ENCODE measurements at places on chromosomes 1 and 21. TPM values are rescaled to one million over a fixed set of nuclear protein-coding genes. Genes with fewer than 3 reads are reported as not detected.

- no peak for DNase-seq
Observed at GRCh38 chr1:242065813-242066212, 66.9 kb upstream of the MAP1LC3C start.

- peak; percentile 90 for DNase-seq
Observed at GRCh38 chr1:228902781-228903433, 167.6 kb downstream of the RHOU start.

DNA sequence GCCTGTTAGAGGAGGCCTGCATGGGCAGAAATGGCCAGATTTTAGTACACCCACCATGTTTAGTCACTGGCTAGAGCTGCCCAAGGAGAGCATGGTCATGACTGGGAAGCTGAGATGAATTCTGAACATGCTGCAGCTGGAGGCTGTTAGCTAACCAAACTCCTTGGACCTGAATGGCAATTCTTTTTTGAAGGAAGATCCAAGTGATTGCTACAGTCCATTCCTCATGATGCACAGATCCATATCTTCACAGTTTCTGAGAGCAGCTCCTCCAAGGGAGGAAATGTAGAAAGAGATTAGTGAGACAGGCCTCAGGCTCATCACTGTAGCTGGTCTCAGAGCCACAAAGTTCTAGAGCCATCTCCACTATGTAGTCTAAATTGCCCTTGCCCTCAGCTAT, 11.1 kb downstream of the ZFYVE9 start:
- no peak for DNase-seq

DNA sequence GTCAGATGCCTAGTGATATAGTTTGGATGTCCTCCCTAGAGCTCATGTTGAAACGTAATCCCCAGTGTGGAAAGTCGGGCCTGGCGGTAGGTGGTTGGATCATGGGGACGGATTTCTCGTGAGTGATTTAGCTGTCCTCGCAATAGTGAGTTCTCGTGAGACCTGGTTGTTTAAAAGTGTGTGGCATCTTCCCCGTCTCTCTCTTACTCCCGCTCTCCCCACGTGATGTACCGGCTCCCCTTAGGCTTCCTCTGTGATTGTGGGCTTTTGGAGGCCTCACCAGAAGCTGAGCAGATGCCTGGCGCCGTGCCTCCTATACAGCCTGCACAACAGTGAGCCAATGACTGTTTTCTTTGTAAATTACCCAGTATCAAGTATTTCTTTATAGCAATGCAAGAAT, 264.5 kb downstream of the TTLL7 start:
- no peak for DNase-seq

DNA sequence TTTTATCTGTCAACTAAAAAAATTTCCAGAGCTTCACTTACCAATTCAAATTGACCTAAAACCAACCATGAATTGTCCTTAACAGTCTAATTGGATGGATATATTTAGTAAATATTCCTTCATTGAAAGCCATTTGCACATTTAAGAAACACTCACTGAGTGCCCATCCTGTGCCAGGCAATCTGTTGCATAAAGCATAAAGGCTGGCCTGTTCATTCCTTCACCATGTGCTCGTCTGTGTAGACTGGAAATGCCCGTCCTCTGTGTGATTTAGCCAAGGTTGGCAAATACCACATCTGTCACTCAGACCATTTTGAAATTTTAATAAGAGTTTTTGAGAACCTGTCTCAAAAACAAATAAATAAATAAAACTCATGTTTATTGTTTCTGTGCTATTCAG, 57.1 kb downstream of the ZNF684 start:
- DNase-seq = no peak

DNA sequence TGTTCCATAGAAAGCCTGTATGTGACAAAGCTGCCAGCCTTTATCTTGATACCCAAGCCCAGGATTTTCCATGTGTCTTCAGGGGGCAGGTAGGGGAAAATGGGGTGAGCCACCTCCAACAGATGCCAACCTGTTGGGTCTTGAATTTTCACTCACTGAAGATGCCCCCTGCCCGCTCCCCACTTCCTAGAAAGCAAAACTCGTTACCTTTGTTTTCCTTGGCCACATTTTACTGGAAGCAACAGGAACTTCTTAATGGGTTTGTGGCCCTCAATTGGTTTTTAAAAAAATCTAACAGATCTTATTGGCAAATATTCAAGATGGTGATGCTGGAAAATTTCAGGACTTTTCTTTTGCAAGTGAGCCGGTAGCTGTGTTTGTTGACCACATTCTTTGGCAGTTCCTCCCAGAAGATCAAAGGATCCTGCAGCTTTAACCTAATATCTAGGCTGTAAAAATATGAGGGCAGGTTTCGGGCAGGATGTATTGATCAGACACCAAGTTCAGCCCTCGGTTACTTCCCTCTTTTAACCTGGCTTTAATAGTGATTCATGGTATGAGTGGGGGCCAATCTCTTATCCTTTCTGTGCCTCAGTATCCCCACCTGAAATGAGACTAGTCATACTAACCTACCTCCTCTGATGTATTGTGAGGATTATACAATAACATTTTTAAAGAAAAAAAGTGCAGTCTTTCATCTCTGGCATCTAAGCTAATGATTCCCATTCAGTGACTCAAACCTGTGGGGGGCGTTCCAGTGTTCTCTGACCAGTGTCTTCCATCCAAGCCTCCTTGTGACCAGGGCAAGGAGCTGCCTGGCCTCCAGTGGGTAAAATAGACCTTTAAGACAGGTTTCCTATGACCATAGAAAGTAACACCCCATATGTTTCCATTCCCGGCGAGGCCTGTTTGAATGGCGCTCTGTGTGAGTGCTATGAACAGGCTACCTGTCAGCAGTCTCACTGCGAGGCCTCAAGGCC, 21.3 kb upstream of the GNPAT start:
- DNase-seq = no peak

DNA sequence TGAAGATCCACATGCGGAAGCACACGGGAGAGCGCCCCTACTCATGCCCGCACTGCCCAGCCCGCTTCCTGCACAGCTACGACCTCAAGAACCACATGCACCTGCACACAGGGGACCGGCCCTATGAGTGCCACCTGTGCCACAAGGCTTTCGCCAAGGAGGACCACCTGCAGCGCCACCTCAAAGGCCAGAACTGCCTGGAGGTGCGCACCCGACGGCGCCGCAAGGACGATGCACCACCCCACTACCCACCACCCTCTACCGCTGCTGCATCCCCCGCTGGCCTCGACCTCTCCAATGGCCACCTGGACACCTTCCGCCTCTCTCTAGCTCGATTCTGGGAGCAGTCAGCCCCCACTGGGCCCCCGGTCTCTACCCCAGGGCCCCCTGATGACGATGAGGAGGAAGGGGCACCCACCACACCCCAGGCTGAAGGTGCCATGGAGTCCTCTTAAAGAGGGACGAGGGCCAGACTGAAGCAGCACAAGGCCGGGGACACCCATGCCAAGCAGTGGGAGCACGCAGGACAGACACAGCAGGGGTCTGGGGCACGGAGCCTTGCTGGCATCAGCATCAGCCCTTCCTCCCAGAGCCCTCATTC, 13.7 kb downstream of the ZBTB7B start:
- DNase-seq = no peak

DNA sequence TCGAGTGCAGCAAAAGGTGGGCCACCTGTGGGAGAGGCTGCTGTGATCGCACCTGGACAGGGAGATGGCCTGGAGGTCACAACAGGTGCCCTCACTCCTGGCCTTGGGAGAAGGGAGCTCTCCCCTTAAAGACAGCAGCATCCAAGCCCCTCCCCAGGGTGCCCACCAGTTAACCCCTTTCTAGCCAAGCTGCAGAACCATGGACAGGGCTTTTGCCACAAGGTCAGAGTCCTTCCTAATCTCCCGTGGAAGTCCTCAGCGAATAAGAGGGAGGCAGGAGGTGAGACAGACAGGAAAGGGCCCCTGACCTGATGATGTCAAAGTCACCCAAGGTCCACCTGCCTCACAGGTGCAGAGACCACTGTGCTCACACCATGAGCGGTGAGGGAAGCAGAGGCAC, 1.7 kb downstream of the CNTN2 start:
- no peak for DNase-seq

- no peak for DNase-seq
Observed at GRCh38 chr21:25878344-25878743, 143.6 kb downstream of the GABPA start.

DNA sequence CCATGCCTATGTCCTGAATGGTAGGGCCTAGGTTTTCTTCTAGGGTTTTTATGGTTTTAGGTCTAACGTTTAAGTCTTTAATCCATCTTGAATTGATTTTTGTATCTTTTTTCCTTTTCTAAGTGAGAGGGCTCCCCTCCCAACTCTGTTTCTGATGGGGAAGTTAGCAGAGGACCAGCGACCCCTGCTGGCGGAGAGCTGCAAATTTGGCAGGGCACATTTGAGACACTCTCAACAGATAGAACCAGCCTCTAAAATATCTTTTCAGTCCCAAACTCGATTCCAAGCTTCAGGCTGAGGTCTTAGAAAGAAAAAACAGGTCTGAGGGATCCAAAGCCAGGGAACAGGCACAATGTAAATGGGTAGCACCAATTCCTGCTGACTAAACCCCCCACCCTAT, 32.5 kb downstream of the LRRC3 start:
- no peak for DNase-seq

DNA sequence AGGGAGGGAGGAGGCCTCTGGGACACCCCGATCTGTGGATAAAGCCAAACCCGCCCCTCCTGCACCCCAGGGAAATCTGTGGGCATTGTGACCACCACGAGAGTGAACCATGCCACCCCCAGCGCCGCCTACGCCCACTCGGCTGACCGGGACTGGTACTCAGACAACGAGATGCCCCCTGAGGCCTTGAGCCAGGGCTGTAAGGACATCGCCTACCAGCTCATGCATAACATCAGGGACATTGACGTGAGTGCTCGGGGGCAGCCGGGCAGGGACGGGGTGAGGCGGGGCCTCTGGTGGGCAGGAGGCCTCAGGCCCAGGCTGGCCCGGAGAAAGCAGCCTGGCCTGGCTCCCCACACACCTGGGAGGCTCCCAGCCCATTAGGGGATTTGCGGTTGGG, 54.7 kb downstream of the ALPL start:
- DNase-seq = no peak

DNA sequence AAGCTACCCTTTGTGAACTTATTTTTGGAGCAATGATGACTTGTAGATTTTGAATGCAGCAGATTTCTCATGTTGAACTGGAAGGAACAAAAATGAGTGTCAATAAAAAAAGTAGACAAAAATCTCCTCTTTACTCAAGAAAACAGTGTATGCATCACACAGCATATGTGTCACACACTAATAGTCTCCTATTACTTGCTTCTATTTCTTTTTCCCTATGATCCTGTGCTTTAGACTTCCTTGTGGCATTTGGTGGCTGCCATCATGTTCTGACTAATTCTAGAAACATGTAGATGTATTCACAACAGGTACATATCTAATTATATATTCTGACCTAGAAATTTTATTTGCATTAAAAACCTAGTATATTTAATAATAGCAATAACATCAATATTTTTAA, 14.3 kb downstream of the RC3H1 start:
- DNase-seq = no peak

- no peak for DNase-seq
Observed at GRCh38 chr1:3759796-3760195, 7.5 kb downstream of the CCDC27 start.

- no peak for DNase-seq
Observed at GRCh38 chr1:36339215-36339614, 15.8 kb upstream of the EVA1B start.

DNA sequence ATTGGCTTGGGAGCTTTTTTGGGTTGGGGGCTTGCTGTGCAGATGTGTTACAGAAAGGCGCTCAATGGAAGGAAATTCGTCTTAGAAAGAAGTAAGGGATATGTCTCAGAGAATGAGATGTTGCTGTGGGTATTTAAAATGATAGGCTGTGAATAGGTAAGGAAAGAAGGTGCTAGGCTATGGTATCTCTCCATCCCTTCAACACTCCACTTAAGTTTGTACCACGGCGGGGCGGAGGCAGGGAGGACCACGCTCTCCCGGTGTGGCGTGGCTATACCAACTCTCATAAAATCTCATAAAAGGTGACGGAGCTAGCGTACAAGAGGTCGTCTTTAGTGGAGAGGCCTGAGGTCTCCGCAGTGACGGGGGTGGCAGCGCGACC, 305 bp upstream of the RPS6KC1 start:
- DNase-seq = no peak

- DNase-seq = no peak
Observed at GRCh38 chr21:45492765-45493164, 49.5 kb downstream of the SLC19A1 start.

DNA sequence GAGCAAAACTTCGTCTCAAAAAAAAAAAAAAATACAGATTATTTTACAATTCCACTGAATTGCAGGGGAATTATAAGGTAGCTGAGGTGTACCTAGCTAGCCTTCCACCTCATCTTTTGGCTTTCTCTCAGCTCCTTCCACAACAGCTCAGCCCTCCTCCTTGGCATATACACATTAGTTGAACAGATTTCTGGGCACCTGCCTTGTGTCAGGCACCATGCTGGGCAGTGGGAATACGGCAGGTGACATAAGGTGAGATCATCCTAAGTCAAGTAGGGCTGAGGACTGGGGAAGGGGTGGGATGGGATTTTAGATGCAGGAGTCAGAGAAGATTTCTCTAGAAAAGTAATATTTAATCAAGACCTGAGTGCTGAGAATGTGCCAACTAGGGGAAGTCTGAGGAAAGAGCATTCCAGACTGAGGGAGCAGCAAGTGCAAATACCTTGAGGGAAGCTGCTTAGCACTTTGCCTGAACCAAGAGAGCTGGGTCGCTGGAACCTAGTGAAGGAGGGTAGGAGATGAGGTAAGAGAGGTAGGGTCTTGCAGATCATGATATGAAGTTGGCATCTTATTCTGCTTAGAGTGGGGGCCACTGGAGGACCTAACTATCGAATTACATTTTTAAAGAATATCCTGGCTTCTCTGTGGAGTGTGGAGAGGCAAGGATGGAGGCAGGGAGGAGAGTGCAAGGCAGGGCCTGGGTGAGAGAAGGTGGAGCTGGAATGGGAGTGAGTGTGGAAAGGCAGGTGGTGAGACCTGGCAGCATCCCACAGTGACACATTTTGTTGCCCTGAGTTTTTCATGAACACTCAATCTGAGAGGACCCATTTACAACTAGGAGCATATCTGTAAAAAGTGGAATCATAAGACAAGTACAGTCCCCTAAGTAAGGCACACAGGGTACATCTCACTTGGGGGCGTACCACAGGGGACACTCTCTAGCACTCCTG, 28.2 kb downstream of the LAMC2 start:
- DNase-seq = no peak

CLCA1 gene
- polyA plus RNA-seq = not detected

FHL3 gene
- polyA plus RNA-seq = 17.4 TPM

LBR gene
- polyA plus RNA-seq = 95.2 TPM

TMEM200B gene
- 14.0 TPM for polyA plus RNA-seq

CHRM3 gene
- polyA plus RNA-seq = 2.3 TPM

FAM151A gene
- polyA plus RNA-seq = 0.59 TPM

SRSF11 gene
- polyA plus RNA-seq = 451 TPM

POU3F1 gene
- 0.08 TPM for polyA plus RNA-seq

RIMKLA gene
- 0.69 TPM for polyA plus RNA-seq

OR2M3 gene
- 0.07 TPM for polyA plus RNA-seq
